ENCODE measurements at places on chromosomes 1 and 21. TPM values are rescaled to one million over a fixed set of nuclear protein-coding genes. Genes with fewer than 3 reads are reported as not detected.

The GSTM1 gene
- not detected for total RNA-seq

The BTBD8 gene
- total RNA-seq, result 4.7 TPM

The ITLN2 gene
- not detected for total RNA-seq

The WNT3A gene
- not detected for total RNA-seq

GRCh38 chr1:178262120-178262500, 168.2 kb downstream of the RASAL2 start:
- no peak for ATAC-seq

DNA sequence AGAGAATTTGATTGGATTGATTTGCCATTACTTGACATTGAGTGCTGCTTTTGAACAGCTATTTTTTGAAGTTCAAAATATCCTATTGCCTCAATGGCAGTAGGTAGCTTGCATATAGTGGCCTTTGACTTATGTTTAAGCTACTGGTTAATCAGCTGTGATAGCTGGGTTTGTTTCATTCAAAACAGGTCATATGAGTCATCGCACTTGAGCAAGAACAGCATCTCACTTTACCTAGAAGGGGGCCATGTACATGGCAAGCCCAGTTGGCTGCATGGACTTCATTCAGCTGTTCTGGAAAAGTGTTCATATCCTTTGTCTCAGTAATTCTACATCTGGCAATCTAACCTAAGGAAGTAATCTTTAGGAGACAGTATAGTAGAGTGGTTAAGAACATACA, 29.0 kb upstream of the ARID1A start:
- no peak for ATAC-seq

- no peak for ATAC-seq
Observed at GRCh38 chr1:169107603-169108208, 1.2 kb downstream of the ATP1B1 start.

DNA sequence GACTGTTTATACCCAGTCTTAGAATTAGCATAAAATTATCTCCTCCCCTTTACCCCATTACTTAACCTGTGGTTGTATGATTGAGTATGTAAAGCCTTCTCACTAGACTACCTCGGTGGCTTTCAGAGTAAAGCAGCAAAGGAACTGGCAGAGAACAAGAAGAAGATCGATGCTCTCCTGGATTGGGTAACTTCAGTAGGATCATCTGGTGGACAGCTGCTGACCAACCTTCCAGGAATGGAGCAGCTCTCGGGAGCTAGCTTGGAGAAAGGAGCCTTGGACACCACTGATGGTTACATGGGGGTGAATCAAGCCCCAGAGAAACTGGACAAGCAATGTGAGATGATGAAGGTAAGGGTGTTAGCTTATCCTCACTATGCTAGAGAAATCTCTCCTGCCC, 138.6 kb upstream of the BMP8A start:
- no peak for ATAC-seq

GRCh38 chr1:192824511-192824910, 15.7 kb downstream of the RGS2 start:
- no peak for ATAC-seq

DNA sequence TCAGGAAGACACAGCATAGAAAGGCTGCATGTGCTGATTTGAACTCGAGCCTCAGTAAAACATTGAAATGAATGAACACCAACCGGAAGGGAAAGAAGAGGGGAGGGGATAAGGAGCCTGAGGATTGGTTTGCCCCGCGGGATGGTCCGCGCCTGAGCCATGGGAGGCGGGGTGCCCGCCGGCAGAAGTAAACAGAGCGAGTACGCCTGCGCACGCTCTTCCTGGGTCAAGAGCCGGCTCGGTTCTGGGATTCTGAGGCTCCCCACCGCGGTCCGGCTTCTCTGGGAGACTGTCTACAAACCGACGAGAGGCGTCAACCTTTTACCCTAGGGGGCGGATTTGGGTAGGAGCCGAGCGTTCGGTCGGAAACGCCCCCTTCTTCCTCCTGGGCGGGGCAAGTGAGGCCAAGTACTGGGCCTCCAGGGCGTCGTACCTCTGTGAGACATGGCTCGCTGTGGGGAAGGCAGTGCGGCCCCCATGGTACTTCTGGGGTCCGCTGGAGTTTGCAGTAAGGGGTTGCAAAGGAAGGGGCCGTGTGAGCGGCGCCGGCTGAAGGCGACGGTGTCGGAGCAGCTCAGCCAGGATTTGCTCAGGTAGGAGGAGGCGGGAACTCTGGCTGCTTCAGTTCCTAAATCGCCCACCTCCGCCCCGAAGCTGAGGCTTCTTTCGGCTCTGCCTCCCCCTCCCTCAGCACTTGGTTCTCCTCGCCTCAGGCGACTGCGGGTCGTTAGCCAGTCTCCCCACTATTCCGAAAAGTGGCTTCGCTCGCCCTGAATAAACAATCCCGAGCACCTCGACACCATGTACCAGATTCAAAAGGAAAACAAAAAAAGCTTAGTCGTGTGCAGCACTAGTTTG, at the start of gene BTBD8:
TSS of gene BTBD8 (plus strand) at position 218 of the 858 bp plus-strand sequence. CDS start at position 445, 227 bp downstream.
- ATAC-seq, result peak; percentile 96

- ATAC-seq, result no peak
Observed at GRCh38 chr1:157844089-157844830, 2.7 kb upstream of the CD5L start.

GRCh38 chr1:41626146-41626545, 141.7 kb upstream of the EDN2 start:
- no peak for ATAC-seq

DNA sequence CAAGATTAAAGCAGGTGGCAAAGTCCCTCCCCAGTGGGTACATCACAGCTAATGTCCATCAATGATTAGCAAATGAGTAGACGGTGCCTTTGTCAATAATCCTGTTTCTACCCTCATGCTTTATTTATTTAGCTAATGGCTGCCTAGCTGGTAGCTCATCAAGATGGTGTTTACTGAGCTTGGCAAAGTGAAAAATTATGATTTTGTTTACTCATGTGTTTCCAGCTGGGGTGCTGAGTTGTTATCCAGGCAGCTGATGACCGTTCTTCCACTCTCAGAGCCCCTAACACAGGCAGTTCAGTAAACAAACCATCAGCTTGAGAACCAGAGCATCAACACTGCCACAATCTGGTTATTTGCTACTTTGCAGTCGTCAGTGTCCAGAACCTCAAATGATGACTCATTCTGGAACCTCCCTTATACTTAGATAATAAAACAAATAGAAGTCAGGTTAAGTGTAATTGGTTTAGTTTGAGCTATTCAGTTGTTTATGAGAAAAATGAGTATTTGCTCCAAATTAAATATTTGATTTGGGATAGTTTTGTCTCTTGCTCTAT, 163.9 kb downstream of the ST6GALNAC5 start:
- no peak for ATAC-seq

- ATAC-seq, result no peak
Observed at GRCh38 chr1:104733866-104734265, 984.2 kb downstream of the AMY1C start.

- ATAC-seq, result no peak
Observed at GRCh38 chr1:204830747-204831146, 39.9 kb upstream of the NFASC start.

DNA sequence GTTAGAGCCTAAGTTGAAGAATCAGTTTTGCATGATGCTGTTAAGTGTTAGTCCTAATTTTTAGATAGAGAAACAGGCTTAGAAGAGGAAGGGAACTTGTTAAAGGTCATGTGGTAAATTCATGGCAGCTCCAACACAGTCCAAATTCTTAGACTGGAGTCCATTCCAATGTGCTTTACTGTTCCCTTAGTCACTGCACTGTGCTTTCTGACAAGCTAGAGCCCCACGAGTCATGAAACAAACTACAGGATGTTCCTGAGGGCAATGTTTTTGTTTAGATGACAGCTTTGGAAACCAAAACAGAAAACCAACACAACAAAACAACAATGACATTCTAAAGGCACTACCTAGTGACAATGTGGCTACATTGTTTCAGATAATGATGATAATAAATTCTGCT, 23.1 kb upstream of the RGS4 start:
- no peak for ATAC-seq

GRCh38 chr1:246104927-246105326, 402.2 kb downstream of the SMYD3 start:
- ATAC-seq, result no peak

- ATAC-seq, result no peak
Observed at GRCh38 chr1:114037631-114037890, 58.3 kb downstream of the OLFML3 start.
